ENCODE measurements at places on chromosomes 2 and 18.
A peak's percentile ranks its signal among the peaks of the same experiment; 100 is the strongest.

DNA sequence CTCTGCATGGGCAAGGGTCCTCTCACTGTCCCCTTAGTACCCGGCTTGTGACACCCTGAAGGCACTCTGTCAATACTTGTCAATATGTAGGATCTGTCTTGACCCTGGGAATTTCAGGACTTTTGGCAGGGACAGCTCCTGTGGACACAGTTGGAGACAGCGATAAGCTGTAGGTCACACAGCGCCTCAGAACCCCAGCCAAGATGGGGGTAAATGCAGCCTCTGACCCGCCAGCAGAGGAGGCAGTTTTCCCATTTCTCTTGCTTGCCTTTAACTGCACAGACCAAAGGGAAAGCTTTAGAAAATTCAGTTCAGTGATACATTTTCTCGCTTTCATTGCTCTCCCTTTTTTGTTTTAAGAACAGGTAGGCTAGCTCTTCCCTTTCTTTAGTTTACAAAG lies 54.8 kb upstream of the KLHL29 start:
- no peak for DNase-seq

DNA sequence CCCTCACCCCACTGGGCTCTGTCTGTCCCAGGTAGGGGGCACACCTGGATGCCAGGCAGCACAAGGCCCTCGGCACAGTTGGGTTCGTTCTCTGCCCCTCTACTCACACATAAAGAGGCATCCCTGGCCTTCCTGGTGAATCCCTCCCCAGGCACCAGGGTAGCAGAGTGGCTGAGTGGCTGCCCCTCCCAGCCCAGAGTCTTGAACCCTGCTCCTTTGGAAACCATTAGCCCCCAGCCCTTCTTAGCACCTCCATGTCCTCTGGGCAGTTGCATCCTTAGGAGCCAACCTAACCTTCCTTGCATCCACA lies 2.0 kb downstream of the GPC1 start:
- no peak for DNase-seq

- DNase-seq, result no peak
These were observed 90.7 kb upstream of the TNP1 start for GRCh38 chr2:216950547-216950946.

GRCh38 chr18:42339372-42339771 lies 384.3 kb downstream of the PIK3C3 start:
- no peak for DNase-seq

DNA sequence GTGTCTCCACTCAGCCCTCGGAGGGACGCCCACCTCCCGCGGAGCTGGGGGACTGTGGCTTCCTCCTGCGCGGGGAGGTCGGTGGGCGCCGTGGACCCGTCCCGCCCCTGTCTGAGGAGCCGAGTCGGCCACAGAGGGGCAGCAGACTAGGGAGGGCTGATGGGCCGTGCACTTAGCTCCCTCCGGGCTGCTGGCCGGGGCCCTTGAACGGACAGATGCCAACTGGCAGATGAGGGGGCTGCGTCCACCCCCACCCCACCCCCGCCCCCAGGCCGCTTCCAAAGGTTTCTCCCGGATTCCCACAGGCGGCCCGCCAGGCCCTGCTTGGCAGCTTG lies 10.4 kb upstream of the UBE2F start:
- DNase-seq, result no peak

- DNase-seq, result peak; percentile 21
These were observed 617 bp downstream of the FOSL2 start for GRCh38 chr2:28393114-28393836.

DNA sequence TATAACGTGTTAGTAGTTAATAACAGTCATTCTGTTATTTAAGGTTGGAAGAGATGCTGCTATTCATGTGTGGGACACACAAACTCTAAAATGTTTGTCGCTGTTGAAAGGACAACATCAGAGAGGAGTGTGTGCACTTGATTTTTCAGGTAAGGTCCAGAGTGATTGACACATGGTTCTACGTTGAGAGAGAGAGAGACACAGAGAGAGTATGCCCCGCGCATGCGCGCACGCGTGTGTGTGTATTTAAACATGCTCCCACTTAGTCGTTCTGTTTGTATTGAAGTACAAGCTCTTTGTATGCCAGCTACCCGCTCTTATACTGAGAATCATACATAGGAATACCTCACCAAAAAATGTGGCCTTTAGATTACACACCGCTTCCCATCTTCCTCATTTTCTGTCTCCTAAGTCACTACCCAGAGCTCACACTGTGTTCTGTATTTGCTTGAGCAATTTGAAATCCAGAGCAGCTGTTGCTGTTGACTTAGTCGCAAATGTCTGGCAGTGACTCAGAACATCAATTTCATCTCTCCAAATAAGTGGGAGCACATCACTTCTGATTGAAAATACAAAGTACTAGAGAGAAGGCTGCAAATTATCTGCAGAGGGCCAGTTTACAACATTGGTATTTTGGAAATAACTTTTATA lies 148.1 kb downstream of the EML6 start:
- DNase-seq, result no peak

DNA sequence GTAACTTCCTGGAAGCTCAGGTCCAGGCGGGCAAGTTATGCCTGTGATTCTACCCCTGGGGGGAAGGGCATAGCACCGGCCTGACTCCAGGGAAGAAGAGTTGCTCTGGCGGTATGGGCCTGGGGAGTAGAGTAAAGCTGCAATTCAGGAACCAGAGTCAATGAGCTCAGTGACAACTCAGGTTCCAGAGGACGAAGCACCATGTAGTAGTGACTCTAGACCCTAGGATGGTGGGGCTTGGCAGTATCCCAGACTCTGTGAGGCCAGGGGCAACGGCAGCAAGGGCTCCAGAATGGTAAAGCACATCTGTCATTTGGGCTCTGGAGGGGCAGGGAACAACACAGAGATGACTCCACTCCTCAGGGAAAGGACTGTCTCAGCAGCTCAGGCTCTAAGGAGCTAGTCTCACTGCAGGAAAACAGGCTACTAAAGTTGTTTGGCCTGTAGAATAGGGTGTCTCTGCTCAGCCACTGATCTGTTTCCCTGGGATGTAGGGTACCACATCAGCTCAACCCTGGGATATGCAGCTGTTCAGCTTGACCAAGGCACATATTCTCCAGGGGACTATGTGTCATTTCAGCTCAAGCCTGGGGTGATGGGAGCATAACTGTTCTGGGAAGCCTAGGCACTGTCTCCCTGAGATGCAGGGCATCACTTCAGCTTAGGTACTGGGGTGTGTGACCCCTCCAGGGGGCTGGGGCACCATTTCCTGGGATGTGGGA lies 36.2 kb upstream of the RHOB start:
- no peak for DNase-seq

- DNase-seq, result no peak
These were observed 62.5 kb downstream of the CENPO start for GRCh38 chr2:24855726-24856125.

DNA sequence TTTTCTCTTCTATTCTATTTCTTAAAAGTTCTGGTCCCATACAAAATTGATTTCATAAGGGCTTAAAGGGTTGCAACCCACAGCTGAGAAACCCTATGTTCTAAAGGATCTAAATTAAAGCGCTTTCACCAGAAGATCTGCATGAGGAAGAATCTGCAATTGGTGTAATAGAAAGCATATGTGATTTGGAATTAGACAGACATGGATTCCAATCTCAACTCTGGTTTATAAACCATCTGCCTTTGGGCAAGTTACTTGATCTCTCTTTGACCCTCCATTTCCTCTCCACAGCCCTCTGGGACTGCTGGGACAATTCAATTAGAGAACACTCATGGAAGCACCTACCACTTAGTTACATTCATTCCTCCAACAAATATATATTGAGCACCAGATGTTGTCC lies 178.7 kb downstream of the ANTXR1 start:
- DNase-seq, result no peak

DNA sequence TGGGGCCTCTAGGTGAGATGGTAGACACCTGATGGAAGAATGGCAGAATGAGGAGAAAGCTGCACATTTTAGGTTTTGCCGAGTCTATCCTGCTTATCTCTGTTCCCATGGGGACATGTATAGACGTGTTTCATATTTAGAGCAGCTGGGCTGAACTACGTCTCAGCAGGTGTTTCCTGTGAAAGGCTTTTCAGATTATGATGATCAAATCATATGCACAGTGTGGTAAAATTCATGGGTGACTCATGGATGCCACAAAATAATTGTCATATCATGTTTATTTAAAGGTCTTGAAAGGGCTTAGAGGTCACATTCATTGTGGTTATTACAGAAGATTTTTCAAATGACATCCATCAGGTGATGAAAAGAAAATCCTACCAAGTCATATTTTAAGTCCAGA lies 90.5 kb downstream of the ICOS start:
- no peak for DNase-seq

DNA sequence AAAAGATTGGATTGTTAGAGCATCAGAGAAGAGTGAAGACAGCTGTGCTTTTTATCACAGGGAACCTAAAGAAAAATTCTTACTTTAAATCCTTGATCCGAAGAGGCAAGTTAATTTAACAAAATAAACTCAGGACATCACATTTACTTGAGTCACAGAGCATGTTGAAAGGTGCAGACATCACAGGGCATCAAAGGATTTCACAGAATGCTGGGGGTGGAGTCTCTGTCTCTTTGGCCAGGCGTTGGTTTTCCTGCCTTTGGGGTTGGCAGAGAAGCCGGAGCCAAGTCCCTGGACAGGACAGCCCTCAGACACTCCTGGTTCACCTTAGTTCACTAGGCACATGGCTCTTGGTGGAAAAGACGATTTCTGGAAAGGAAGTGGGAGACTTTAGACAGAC lies 56.3 kb downstream of the SH3RF3 start:
- no peak for DNase-seq

DNA sequence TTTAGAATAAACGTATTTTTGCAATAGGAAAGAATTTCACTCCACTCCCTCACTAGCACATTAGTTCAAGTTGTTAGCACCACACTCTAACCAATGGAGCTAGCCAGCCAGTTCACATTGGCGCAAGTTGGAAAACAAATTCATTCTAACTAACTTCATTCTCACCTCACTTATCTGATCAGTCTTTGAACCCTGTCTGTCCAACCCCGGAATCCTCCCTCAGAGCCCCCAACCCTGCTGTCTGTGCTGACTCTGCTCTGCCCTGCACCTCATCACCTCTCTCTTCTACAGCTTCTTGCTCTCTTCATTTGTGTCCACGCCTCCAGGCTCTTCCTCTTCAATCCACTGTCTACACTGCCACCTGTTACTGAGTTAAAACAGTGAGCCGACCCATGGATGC lies 356.5 kb downstream of the IRS1 start:
- no peak for DNase-seq

GRCh38 chr2:239678186-239678490 lies 277.3 kb upstream of the HDAC4 start:
- no peak for DNase-seq

GRCh38 chr2:158732573-158733429 lies 62.3 kb upstream of the DAPL1 start:
- no peak for DNase-seq

DNA sequence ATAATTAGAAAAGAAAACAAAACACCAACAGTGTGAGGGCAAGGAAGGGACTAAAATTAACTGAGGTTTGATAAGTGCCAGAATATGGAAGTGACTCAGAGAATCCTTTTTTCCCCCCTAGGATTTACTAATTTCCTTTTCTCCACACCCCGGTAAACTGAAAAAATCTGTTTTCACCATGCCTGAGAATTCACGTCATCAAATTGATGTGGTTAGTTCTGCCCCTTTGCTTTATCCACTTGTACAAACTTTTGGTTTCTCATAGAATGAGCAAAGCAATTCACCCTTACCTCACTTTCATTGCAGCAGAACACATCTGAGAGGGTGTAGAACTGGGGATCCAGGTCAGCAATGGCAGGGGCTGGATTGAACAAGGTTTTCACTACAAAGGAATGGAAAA lies 57.8 kb downstream of the RBKS start:
- no peak for DNase-seq

DNA sequence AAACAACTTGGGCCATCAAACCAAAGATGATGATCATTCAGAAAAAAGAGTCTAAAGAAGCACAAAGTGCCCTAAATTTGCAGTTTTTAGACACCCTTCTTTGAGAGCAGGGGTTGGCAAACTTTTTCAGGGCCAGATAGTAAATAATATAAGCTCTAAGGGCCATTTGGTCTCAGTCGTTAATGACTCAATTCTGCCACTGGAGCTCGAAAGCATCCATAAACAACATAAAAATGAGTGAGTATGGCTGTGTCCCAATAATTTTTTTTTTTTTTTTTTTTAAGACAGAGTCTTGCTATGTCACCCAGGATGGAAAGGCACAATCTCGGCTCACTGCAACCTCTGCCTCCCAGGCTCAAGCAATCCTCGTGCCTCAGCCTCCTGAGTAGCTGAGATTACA lies 152.3 kb downstream of the DTNB start:
- DNase-seq, result no peak

GRCh38 chr2:67845621-67846369 lies 217.0 kb downstream of the C1D start:
- DNase-seq, result no peak

DNA sequence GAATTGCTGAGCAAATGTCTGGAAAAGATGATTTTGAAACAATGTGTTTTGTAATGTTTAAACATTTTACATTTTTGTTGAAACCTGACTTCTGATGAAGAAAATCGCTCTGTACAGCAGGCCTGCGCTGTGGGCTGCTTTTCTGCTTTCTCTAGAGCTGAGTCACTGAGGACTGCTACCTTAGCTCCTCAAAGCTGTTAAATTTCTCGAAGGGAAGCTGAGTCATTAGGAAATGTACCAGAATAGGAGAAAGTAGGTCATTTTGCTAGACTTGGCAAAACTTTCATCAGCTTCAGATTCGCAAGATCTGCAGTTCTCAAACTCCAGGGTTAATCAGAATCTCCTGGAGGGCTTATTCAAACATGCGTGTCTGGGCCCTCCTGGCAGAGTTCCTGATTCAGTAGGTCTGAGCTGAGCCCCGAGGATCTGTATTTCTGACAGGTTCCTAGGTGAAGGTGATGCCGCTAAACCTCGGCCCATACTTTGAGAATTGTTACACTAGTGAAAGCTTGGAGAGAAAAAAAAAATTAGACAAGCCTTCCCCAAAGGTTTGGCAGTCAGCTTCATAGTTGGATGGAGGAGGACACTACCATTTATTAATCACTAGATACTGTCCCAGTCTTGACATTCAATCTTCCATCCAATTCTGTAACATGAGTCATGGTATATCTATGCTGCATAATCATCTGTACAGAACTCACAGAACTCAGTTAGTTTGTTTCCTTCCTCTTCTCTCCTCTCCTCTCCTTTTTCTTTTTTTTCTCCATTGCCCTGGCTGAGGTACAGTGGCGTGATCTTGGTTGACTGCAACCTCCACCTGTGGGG lies 297.6 kb downstream of the PARD3B start:
- DNase-seq, result no peak

GRCh38 chr2:1626271-1626681 lies 118.0 kb downstream of the PXDN start:
- DNase-seq, result no peak

DNA sequence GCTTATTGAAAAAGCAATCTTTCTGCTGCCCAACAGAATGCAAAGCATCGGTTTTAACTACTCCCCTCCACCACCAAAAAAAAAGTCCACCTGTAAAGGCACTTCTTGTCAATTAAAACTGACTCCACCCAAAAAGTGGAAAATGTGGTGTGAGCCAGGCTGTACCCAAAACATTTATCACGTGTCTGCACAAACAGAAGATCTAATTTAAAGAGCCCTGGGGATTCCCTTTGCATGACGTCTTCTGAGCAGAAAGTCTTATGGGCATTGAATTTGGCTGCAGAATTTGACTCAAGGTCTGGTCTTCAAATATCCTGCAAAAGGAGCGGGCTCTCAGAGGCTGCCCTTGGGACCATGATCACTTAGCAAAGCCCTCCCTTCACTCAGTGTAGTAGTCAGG lies 358.3 kb upstream of the KLHL29 start:
- no peak for DNase-seq

GRCh38 chr2:169761251-169761969 lies 27.8 kb downstream of the KLHL23 start:
- DNase-seq, result no peak

- DNase-seq, result no peak
These were observed 122.9 kb upstream of the DDX18 start for GRCh38 chr2:117691595-117691994.

GRCh38 chr2:225454412-225454811 lies 54.9 kb downstream of the NYAP2 start:
- DNase-seq, result no peak

All from stimulated activated CD8-positive, alpha-beta memory T cell treated with anti-CD3 and anti-CD28 coated beads, Interleukin-7, amount 100 ng/mL, for 1 hour (primary cell).